ENCODE measurements at places on chromosomes 12 and 14.

- DNase-seq: no peak
Measured at GRCh38 chr14:70771781-70772212, 37.5 kb downstream of the MAP3K9 start.

GRCh38 chr14:64337888-64338615 lies 43.9 kb upstream of the ESR2 start:
- DNase-seq: peak; percentile 68

DNA sequence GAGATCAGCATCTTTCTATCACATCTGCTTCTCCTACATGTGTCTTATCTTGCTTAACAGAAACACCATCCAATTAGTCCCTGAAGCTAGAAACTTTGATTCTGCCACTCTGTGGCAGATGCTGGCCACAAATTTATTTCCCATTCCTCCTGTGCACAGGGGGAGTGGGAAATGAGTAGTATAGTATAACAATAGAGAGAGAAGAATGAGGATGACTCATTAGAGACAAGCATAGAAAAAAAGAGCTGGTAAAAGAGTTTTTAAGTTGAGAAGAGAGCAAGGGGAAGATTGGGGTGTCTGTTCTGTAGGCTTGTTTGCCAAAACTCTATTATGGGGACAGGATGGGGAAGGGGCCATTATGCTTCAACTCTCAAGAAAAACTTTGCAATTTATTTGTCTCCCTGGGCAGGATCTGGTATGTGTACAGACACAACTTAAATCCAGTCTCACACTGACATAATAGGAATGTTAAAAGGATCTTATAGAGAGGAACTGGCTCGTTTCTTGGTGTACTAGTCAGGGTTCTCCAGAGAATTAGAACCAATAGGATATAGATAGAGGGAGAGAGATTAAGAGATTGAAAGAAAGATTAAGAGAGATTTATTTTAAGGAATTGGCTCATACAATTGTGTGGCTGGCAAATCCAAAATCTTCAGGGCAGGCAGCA lies 142.6 kb upstream of the CPSF6 start:
- no peak for DNase-seq

- peak; percentile 10 for DNase-seq
Measured at GRCh38 chr12:79174626-79175025, 310.1 kb downstream of the SYT1 start.

- DNase-seq: no peak
Measured at GRCh38 chr12:14694970-14695369, 1.4 kb downstream of the GUCY2C start.

DNA sequence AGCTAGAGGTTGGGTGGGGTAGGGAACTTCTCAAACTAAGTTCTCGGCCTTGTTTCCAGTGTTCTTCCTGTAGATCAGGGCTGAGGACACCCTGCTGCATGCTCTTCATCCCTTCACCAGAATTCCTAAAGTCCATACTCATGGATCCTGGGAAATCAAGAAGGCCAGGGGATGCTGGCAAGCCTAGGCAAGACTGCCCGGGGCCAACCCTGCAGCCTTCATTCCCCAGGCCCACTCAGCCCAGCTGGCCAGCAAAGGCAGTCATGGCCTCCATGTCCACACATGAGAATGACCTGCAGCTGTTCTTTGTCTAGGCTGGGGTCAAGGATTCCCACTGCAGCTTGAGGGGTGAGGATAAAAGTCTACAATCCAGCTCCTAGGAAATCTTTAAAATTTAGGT lies 109.3 kb upstream of the ETV6 start:
- DNase-seq: no peak

GRCh38 chr12:26841085-26841484 lies 8.1 kb upstream of the ITPR2 start:
- DNase-seq: no peak

- no peak for DNase-seq
Measured at GRCh38 chr14:73237786-73238423, 599 bp downstream of the PAPLN start.

- DNase-seq: no peak
Measured at GRCh38 chr14:71354801-71355200, 447.5 kb downstream of the PCNX1 start.

GRCh38 chr12:23949348-23950209 lies at the start of gene SOX5:
Gene SOX5 (minus strand): TSS chr12:23949670. CDS start chr12:23949601, 69 bp downstream.
- peak; percentile 35 for DNase-seq

Data from hindlimb muscle (tissue), 1 donor.